ENCODE measurements at places on chromosomes 16 and 17.

- DNase-seq = no peak
Observed at GRCh38 chr17:40361063-40361924, 3.2 kb downstream of the GJD3 start.

- no peak for DNase-seq
Observed at GRCh38 chr17:7346761-7347614, 5.0 kb upstream of the KCTD11 start.

DNA sequence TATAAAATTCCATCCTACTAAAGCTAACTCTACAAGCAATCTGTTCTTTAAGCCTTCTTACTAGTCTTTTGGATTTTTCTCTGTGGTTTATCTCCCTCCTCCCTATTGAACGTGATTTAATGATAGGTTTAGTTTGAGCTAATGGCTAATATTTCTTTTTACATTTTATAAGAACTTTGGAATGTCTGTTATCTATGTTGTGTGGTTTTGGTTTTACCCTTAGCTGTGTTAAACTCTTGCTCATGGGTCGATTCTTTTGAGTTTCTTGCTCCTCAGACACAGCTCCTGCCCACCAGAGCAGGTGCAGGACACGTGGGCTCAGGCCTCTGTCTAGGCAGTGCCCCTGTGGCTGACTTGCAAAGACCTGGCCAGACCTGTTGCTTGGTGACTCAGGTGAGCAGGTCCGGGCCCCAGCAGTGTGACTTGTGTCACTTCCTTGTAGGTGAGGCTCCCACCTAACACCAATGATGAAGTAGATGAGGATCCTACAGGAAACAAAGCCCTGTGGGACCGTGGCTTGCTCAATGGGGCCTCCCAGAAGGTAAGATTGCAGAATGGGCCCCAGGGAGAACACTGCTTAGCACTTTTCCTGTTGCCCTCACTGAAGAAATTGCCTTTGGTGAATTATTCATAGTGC, 45.1 kb downstream of the SF3B3 start:
- no peak for DNase-seq

DNA sequence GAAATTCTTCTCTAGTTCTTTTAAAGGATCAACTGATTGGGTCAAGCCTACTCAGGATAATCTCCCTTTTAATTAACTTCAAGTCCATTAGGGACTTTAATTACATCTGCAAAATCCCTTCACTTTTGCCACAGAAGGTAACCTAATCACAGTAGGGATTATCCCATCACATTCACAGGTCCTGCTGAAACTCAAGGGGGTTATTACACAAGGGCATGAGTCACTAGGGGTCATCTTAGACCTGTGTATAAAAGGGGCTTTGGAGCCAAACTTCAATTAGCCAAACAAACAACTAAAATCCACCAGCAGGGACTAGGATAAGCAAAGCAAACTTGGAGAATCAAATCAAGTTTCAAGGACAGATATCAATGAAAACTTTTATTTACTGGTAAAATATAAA, 19.4 kb downstream of the CIAPIN1 start:
- DNase-seq = no peak

- DNase-seq = no peak
Observed at GRCh38 chr16:87747626-87748414, 18.0 kb downstream of the KLHDC4 start.

GRCh38 chr16:53821957-53822625, 118.1 kb downstream of the FTO start:
- peak; percentile 86 for DNase-seq

- no peak for DNase-seq
Observed at GRCh38 chr17:45101546-45101882, 30.8 kb downstream of the PLCD3 start.

Data from fibroblast of skin of abdomen (primary cell).